ENCODE measurements at places on chromosomes 2 and 18. TPM values are rescaled to one million over a fixed set of nuclear protein-coding genes. Genes with fewer than 3 reads are reported as not detected.
A peak's percentile ranks its signal among the peaks of the same experiment; 100 is the strongest.

DNA sequence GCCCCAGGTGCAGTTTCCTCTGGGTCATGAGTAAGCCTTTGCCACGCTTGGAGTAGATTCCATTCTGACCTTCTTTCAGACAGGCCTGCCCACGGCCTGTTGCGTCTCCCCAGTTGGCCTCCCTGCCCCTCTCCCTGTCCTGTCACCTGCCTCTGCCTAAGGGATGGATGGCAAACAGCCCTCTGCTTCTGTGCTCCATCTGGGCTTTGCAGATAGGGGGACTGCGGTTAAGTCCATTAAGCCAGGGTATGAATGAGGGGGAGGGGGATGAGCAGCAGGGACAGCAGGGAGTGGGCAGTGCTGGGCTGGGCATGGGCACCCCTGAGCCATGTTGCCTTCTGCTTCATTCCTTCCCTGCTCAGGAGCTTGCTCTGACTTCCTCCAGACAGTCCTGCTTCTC, 37.6 kb upstream of the B3GNT7 start:
- peak; percentile 19 for DNase-seq

- DNase-seq, result no peak
Observed at GRCh38 chr18:21743166-21743832, 2.7 kb downstream of the MIB1 start.

- no peak for DNase-seq
Observed at GRCh38 chr2:65532937-65533336, 100.5 kb upstream of the SPRED2 start.

- no peak for DNase-seq
Observed at GRCh38 chr2:209351636-209352035, 72.2 kb upstream of the MAP2 start.

The IGFBP5 gene
- 316 TPM for total RNA-seq

The CROCC2 gene
- total RNA-seq, result 0.18 TPM

Measured in sciatic nerve (tissue), 2 donors.